HEK293T (cell line): ENCODE measurements at places on chromosomes 1 and 21.

DNA sequence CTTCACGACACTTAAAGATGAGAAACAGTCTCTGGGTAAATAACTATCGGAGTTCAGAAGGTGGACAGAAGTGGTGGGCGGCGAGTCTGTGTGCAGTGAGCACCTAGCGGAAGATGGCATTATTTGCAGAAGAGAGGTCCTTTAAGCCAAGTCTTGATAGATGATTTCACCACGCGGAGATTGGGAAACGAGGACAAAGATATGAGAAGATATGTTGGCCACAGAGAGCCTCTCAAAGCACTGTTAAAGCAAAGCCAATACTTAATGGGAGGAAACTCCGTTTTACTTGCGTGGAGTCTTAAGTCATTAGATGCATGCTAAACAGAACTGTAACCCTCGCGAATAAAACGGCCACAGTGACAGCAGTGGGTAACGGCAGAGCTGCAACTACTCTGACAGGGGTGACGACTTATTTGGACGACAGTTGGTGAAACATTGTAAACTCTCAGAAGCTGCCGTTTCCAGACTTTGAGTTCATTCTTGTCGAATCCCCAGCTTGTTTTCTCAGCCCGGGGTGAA, 577 bp upstream of the CEP350 start:
- peak; percentile 46 for DNase-seq

DNA sequence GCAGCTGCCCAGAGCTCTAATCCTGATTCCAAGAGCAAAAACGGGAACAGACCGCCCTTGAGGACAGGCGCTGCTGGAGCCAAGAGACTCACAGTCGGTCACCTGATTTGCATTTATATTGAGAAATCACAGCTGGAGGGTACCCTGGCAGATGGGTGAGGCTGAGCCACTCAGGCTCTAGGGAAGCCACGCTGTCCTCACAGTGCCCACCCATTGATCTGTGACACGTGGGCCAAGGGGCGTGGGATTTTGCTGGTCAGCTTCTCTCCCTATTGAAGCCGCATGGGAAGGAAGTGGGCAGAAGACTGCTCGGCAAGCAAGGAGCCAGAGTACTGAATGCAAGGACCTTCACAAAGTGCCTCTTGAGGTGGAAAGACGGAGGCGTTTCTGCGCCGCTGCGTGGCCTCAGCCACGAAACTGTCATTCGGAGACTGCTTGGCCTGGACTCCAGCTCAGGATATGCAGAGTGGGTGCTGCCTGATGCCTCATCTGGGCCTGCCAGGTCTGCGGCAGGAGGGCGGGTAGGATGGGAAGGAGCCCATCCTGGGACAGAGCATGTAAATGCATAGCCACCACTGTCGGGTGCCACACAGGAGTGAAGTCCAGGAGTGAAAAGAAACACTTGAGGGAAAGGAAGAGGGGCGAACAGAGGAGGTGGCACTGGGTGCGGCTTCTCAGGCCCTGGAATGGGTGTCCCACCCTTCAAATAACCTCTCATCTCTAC, 139.8 kb downstream of the PGBD5 start:
- DNase-seq, result no peak

GRCh38 chr1:6351480-6352137, 42.0 kb downstream of the ACOT7 start:
- DNase-seq, result no peak

- DNase-seq, result peak; percentile 56
Observed at GRCh38 chr1:111989531-111990025, at the start of gene KCND3. TSS of gene KCND3 (minus strand) at chr1:111989668.

DNA sequence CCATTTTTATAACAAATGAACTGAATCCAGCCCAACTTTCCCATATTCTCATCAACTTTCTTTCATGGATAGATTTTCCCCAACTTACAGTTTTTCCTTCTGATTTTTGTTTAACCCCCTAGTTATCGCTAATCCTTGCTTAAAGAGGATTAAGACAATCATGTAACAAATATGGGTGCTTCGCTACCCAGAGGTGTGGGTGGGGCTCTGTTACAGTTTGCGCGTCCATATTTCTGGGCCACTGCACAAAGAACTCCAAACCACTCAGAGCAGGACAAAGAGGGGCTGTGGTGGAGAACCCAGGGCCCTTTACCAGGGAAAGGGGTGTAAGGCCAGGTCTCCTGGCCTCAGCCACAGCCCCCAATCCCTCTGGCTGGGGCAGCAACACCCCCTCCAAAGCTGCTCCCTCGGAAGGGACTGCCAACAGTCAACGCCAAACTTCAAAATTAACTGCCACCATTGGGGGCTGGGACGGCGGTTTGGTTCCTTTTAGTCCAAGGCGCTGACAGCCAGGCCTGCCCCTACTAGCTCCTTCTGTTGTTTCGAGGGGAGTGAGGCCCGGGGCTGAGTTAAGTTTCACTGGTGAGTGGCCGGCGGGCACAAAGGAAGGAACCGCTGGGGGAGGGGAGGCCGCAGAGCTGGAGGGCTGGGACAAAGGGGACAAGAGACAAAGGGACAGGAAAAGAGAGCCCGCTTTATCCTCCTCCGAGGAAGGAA, 27.9 kb downstream of the SSBP3 start:
- DNase-seq, result no peak

DNA sequence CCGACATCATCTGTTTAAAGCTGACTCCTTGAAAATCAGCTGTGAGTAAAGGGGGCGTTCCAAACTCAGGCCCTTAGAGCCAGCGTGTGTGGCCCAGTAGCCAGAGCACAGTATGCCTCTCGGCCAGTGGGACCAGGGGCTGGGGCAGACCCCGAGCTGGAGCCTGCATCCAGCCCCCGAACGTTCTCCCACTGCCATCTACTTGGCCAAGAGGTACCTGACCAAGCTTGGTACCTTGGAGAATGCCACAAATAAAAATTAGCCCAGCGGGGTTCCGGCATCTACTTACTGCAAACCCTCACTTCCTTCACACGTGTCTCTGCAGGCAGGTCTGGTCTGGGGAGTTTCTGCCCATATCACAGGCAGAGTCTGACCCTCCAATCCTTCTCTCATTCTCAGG, 56.7 kb upstream of the COL6A2 start:
- DNase-seq, result no peak

DNA sequence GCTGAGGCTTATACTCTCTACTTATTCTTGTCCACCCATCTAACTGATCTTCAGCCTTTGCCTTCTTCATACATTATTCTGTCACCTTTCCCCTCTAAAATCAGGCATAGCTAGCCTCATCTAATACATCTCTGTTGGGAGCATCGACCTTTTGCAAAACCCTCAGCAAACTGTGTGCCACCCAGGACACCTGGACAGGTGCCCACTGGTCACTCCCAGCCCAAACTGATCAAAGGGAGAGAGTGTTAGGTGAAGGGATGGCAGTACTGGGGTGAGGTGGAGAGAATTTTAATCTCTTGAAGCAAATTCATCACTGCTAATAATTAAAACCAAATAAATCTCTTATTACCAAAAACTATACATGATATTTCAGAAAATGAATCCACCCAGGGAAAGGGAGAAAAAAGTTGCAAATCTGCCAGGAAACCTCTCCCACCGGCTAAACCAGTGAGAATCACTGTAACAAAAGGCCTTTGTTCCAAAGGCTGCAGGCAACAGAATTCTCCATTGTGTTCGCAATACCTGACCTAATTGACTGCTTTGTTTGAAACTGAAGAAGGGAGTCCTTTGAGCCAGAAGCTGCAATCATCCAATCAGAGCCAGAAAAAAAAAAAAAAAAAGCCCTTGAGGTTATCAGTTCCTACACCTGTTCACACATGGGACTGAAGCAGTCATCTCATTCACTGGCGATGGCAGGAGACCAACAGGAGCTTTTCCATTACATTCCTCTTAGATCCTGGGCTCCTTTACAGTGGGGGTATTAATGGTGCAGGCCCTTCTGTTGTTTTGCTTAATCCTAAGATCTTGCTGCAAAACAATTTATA, 172.6 kb downstream of the APP start:
- no peak for DNase-seq

GRCh38 chr1:74328851-74329250, 93.7 kb downstream of the TNNI3K start:
- DNase-seq, result no peak

- no peak for DNase-seq
Observed at GRCh38 chr1:229714964-229715603, 89.0 kb downstream of the URB2 start.

- DNase-seq, result no peak
Observed at GRCh38 chr1:116478621-116479020, 92.2 kb downstream of the CD58 start.

- no peak for DNase-seq
Observed at GRCh38 chr1:29689372-29690030, 453.2 kb downstream of the PTPRU start.

GRCh38 chr1:206778031-206778430, 5.7 kb upstream of the IL10 start:
- no peak for DNase-seq

- DNase-seq, result no peak
Observed at GRCh38 chr1:9239622-9240401, 5.2 kb downstream of the H6PD start.

- no peak for DNase-seq
Observed at GRCh38 chr1:73953586-73953985, 244.4 kb downstream of the LRRIQ3 start.

DNA sequence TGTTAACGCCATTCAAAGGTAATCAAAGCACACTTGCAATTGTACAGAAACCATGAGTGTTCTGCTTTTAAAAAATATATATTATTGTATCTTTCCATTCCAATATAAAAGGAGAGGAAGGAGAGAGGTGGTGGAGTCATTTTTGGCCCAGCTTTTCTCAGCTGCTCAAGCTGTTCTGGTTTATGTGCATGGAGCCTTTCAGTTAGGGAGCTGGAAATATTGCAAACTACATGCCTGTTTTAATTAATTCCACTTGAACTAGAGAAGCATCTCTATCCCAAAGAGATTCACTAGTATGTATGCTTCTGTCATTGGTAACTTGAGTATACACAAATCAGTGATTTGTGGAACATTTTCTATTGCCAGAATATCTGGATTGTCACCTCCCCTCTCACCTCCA, 28.5 kb upstream of the C1orf105 start:
- no peak for DNase-seq

GRCh38 chr1:8395433-8395866, 77.5 kb downstream of the SLC45A1 start:
- no peak for DNase-seq

GRCh38 chr1:25105836-25106235, 126.5 kb downstream of the SYF2 start:
- no peak for DNase-seq

GRCh38 chr1:9066945-9067807, 2.3 kb downstream of the SLC2A5 start:
- no peak for DNase-seq

- no peak for DNase-seq
Observed at GRCh38 chr1:82400521-82400920, 599.8 kb downstream of the ADGRL2 start.

DNA sequence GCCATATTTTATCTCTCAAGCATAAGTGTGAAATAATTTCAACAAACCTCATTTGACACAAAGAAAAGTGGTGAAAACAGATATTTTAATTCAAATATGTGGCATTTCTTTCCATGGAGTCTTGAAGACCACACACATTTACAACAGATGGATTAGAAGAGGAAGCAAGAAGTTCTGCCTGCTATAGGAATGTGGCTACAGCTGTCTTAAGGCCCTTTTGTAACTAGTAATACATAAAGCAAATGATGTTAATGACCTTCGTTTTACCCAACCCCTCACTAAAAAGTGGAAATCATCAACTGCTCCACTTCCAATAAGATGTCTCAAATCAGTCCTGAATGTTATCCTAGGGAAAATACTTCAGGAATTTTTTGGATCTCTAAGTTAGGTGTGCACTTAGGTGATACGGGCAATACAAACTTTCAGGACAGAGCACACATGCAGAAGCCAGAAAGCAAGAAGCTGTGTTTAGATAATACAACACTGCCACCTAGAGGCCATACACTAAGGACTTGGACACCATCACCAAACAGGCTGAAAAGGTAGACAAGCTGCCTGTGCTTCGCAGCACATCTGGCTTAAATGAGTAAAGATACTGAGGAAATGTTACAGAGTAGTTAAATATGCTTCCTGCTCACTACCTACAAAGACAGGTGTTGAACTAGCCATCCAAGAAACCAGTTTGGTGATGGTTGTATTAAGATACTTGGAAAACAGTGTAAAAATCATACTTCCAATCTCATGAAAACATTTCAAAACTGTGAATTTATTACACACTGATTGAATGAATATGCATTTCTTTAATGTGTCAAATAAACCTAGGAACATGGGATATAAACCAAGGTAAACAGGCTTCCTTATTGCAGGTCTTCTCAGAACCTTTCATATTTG, 24.4 kb downstream of the RRAGC start:
- peak; percentile 69 for DNase-seq

DNA sequence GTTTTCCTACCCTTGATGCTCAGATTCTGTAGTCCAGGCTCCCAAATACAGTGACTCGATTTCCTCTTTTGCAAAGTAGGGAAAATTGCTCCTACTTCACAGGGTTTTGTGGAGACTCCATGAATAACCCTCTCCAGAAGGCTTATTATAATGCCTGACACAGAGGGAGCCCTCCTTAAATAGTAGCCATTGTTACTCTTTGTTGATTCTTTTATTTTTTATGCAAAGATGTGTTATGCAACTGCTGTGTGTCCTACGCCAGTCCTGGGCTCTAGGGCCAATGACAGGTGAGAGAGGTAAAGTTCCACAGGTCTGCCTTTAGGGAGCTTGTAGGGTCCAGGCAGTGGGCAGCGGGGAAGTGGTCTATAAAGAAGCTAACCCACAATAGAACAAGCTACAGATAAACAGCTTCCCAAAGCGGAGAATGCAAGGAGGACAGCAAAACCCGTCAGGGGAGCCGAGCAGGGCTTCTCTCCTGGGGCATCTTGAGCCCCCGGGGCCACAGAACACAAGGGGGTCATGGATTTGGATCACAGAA, 1.5 kb downstream of the AADACL3 start:
- DNase-seq, result no peak

- DNase-seq, result peak; percentile 100
Observed at GRCh38 chr1:202888531-202889360, at the start of gene RABIF. TSS of gene RABIF (minus strand) at chr1:202889149. CDS start at chr1:202889098, 51 bp downstream.

GRCh38 chr1:160821627-160822026, 25.7 kb downstream of the LY9 start:
- DNase-seq, result peak; percentile 33

GRCh38 chr1:244052016-244052727, 1.1 kb downstream of the ZBTB18 start:
- no peak for DNase-seq

GRCh38 chr1:152392909-152393308, 21.2 kb downstream of the CRNN start:
- DNase-seq, result no peak

- no peak for DNase-seq
Observed at GRCh38 chr1:108016451-108016920, 51.5 kb upstream of the VAV3 start.
